Hepatocyte (in vitro differentiated cells): ENCODE measurements at places on chromosomes 5 and 9. TPM values are rescaled to one million over a fixed set of nuclear protein-coding genes. Genes with fewer than 3 reads are reported as not detected.

The FAM169A gene
- total RNA-seq: 13.7 and 16.2 TPM in 2 replicates

GRCh38 chr9:76725885-76726284 is 38.4 kb upstream of the PCA3 start:
- DNase-seq: no peak

GRCh38 chr9:125405938-125406809 is 144.5 kb downstream of the GAPVD1 start:
- no peak for DNase-seq

The KCTD16 gene
- 2.3 and 3.4 TPM in 2 replicates for total RNA-seq

The KCNN2 gene
- total RNA-seq: 3.2 and 3.9 TPM in 2 replicates

DNA sequence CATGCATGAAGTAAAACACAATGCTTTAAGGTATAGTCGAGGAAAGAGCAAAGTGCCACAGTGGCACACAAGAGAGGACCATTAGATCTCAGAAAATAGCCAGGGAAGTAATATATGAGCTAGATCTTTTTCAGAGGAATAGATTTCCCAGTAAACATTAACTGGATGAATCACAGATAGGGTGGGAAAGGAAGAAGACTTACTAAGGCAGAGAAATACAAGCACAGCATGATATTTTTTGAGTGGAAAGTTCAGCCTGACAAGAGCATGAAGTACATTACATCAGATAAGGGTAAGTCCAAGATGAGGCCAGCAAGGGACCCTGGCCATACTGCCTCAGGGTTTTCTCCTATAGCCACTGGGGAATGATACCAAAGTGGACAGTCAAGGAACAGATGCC is 804.6 kb upstream of the DMAC1 start:
- no peak for DNase-seq

DNA sequence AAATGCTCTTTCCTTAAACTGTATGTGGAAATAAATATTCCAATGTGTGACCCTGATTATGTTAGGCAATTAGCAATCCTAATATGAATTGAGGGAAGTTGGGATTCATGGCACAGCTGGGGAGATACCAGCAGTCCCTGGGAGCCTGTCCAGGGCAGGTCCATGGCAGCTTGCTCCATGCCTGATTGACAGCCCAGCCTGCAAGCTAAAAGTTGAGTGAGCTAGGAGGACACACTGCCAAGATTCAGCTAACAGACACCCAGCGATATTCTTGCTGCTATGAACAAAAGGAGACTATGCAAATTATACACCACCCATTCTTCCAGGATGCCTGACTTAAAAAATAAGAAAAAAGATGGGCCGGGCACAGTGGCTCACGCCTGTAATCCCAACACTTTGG is 6.2 kb downstream of the TGFBI start:
- no peak for DNase-seq

DNA sequence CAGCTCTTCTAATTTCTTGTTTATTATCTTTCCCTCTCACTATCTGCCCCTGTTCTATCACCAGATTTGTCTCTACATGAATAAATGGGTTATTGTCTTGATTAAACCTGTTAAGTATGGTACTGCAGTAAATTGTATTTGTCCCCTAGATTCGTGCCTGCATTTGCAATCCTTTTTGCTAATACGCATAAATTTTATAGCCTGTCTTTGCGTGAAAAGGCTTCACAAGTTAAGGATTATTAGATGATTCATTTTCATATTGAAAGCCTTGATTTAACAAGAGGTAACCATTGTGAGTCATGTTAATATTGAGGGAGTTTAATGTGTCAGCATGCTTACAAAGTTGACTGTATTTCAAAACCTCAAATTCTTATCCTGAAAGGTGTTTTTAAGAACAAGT is 204.6 kb downstream of the PCSK1 start:
- DNase-seq: no peak

- DNase-seq: no peak
Measured at GRCh38 chr5:167870055-167870454, 421.4 kb upstream of the WWC1 start.

The FAM221B gene
- total RNA-seq: not detected in 2 replicates

- DNase-seq: no peak
Measured at GRCh38 chr5:123476731-123477130, 35.2 kb upstream of the CSNK1G3 start.

DNA sequence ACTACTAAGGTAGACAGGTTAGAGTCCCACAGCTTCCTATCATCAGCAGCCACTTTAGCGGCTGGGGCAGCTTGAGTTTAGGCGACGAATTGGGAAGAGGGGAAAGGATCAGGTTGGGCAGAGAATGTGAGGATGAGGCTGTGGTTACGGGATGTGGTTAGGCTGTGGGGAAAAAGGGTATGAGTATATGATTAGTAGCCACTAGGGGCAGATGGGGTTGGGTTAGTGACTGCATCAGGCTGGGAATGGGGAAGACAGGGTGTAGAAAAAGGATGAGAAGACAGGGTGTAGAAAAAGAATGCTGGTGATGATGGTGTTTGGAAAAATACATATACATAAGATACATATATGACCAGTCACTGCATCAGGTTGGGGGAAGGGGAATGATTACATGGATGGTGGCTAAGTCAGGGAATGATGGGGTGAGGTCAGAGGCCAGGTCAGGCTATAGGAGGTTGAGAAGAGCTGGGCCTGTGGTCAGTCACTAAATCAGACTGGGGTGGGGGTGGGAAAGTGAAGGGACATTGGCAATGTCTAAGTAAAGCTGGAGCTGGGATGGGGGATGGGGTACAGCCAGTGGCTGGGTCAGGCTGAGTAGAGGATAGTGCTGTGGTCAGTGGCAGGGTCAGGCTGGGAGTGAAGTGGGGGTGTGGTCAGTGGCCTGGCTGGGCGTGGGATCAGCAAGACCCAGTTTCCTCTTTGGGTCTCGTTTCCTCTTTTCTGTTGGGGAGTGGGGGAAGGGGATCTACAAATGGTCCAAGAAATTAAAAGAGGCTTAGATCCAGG is 2.1 kb downstream of the TLN1 start:
- peak; percentile 67 for DNase-seq

- no peak for DNase-seq
Measured at GRCh38 chr5:33363537-33363936, 77.2 kb upstream of the TARS1 start.

- DNase-seq: no peak
Measured at GRCh38 chr5:76319673-76320072, 83.4 kb upstream of the IQGAP2 start.

DNA sequence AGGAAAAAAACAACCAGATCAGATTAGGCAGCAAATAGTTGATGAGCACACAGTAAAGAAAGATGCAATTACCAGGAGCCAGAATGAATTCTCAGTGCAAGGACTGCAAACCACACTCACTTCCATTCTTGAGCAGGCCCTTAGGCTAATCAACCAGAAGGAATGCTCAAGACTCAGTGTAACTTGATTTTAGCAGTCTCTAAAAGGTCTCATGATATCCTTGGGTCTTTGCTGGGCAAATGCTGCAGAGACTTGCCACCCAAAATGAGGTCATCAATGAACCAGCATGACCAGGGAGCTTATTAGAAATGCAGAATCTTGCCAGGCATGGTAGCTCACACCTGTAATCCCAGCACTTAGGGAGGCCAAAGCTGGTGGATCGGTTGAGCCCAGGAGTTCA is 20.1 kb upstream of the TMEM245 start:
- no peak for DNase-seq

GRCh38 chr5:91291628-91292569 is 91.2 kb downstream of the ARRDC3 start:
- DNase-seq: no peak

The SLC36A1 gene
- 18.2 and 19.5 TPM in 2 replicates for total RNA-seq

GRCh38 chr5:21823588-21823987 is 1029.6 kb downstream of the CDH12 start:
- no peak for DNase-seq

The AUH gene
- 25.0 and 30.2 TPM in 2 replicates for total RNA-seq

The ZBED3 gene
- 6.0 and 6.2 TPM in 2 replicates for total RNA-seq

- no peak for DNase-seq
Measured at GRCh38 chr9:107410420-107410819, 79.1 kb downstream of the KLF4 start.

GRCh38 chr9:16542290-16542689 is 328.2 kb downstream of the BNC2 start:
- DNase-seq: no peak

GRCh38 chr9:131960311-131960710 is 119.4 kb downstream of the MED27 start:
- DNase-seq: no peak

- peak; percentile 95 for DNase-seq
Measured at GRCh38 chr9:110125207-110125751, 82.7 kb downstream of the C9orf152 start.

The GABRA6 gene
- not detected in 2 replicates for total RNA-seq

DNA sequence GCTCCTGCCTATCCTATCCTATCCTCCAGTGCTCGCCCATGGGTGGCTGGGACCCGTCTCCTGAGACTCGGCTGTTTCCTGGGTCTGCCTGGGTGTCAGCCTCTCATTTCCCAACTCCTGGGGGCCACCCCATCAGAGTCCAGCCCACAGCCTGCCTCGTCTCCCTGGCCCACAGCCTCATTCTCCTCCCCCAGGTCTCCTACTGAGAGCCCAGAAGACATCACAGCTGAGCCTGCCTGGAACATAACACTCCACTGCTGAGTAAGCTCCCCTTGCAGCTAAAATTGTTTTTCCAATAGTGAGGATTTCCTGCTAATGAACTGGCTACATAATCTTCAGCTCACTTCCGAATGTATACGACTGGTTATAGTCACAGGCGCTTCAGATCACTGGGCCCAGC is 95.3 kb downstream of the TTLL11 start:
- no peak for DNase-seq

GRCh38 chr5:61931236-61931635 is 374.8 kb upstream of the KIF2A start:
- DNase-seq: no peak

DNA sequence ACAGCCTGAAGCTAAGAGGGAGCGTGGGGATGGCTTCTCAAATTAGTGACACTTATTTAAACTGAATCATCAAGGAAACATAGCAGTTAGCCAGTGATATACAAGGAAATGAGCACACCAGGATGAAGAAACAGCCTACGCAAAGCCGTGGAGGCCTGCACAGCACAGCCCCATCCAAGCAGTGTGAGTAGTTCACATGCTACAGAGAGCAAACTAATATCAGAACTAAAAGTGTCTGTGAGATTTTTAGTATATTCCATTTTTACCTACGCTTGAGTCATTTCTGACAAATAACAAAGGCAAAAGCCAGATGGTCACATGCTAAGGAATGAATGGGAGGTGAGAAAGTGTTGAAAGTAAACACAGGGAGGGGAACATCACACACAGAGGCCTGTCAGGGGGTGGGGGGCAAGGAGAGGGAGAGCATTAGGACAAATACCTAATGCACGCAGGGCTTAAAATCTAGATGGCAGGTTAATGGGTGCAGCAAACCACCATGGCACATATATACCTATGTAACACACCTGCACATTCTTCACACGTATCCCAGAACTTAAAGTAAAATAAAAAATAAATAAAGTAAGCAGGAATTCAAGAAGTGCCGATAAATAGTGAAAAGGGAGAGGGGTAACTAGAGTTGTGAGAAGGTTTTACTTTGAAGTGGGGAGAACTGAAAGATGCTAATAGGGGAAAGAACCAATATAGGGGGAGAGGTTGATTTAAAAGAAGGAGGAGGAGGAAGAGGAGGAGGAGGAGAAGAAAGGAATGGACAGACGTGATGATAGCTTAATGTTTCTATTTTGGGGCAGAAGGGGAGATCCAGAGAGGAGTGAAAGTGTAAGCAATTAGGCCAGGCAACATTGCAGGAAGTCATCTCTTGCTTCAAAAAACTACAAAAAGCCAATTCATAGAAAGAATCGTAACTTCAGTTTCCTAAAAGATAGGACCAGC is 100.9 kb upstream of the PTGER4 start:
- DNase-seq: no peak
